ENCODE measurements at places on chromosomes 12 and 14. TPM values are rescaled to one million over a fixed set of nuclear protein-coding genes. Genes with fewer than 3 reads are reported as not detected.

DNA sequence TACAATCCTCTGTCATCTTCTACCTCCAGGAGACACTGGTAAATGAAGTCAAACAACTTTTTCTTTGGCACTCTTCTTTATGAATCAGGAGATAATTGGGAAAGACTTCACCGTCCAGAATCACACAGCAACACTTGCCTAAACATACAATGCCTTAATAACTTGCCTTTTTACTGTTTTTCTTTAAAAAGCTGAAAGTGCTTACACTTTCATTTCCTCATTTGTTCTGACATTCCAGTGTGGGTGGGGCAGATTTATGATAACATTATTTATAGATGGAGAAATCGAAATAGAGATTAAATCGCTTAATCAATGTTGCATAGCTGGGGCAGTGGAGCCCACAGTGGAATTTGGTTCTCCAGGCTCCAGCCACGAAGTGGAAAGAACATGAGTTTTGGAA lies 2.8 kb upstream of the FRS2 start:
- no peak for DNase-seq

- DNase-seq, result no peak
These were observed 5.8 kb downstream of the ANKRD9 start for GRCh38 chr14:102503641-102504327.

GRCh38 chr12:65648461-65648860 lies 175.8 kb upstream of the HMGA2 start:
- no peak for DNase-seq

DNA sequence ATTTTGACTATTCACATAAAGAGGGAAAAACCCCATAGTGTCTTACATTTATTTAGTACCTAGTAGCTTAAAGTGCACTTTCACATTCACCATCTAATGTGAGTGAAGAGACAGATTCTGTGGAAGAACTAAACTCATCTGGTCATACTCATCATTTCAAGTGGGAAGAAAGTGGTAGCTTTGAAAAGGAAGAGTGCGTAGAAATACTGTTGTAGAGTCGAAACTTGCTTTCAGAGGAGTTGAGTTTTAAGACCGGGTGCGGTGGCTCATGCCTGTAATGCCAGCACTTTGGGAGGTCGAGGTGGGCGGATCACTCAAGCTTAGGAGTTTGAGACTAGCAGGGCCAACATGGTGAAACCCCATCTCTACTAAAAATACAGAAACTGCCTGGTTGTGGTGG lies 222.2 kb downstream of the ERC1 start:
- DNase-seq, result no peak

- no peak for DNase-seq
These were observed 376.7 kb downstream of the PDZRN4 start for GRCh38 chr12:41564816-41565215.

GRCh38 chr14:93285044-93285443 lies 47.8 kb downstream of the BTBD7 start:
- DNase-seq, result peak; percentile 42

DNA sequence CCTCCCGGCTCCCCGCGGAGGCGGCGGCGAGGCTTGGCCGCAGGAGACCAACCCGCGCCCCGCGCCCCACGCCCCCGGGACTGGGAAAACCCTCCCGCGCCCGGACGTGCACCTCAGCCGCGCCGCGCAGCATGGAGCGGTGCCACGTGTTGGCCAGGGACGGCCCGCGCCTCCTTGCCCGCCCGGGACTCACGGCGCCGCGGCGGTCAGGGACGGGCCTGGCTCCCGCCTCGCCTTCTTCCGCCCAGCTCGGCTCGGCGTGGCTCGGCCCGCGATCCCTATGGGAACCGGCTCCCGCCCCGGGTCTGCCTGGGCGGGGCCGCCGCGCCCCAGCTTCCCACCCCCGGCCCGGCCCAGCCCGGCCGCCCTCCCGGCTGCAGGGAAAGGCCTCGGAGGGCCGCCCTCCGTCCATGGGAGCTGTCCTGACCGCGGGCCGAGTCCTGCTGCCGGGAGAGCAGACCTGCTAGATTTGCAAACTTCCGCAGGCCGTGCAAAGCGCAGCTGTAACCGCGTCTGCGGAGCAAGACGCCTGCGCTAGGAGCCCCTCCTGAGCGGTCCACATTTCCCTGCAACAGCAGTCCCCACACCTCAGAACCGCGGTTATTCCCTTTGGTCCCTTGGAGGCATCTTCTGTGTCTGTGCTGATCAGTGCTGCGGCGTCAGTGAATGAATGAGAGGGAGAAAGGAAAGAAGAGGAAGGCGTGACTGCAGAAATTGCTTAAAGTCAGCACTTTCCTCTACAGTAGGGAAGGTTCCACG lies at the start of gene CDKL1:
Gene CDKL1, minus strand, starts transcription at position 251 of the 759 bp plus-strand sequence. CDS start 1,013 bp downstream, outside the sequence.
- DNase-seq, result peak; percentile 84

DNA sequence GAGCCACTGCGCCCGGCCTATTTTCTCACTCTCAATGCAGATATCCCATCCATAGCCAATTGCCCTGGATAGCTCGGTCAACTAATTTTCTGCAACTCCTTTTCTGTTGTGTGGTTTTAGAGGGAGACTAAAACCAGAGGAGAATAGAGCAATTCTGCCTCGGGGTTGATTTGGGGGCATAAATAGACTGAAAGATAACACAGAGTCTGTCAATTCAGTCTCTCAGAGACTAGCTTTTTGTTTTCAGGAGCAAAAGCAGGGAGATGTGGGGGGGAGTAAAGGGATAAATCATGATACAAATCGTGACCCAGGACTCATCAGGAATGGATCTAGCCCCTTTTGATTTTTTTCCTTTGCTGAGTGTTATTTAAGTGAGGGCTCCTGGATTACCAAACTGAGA lies 6.5 kb downstream of the COPZ1 start:
- DNase-seq, result no peak

DNA sequence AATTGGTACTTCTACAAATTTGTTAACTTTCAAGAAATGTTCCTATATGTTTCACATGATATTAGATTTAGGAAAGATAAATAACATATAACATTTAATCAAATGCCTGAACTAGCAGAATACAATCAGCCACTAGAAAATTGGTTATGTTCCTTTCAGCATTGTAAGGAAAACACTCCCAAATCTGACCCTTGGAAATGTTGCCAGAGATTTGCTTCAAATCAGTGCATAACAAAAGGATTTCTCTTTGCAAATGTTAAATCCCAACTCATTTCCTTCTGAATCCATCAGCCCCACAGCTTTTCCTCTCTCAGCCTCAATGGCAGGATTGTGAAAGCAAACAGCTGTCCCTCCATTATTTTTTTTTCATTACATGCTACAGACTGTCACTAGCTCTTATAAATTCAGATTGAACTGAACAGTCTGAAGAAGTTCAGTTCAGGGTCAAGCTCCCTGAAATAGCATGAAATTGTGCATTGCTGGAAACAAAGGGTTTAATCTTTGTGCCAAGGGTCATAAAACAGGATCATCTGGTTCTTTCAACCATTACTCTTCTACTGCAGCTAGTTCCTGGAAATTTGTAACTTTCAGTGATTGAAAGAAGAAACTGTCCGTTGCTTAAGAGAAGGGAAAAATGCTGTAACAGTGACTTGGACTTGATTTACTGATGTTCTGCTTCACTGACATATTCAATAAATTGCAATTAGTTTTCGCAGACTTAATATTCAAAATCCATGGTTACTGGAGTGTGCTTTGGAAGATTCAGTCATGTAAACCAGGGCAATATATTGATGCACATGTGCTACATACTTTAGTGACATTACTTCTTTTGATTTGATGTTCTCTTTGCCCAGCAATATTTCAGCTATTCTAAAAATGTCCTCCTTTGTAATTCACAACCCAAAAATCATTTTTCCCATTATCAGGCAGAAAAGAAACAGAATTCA lies 246.4 kb downstream of the RPL10L start:
- peak; percentile 85 for DNase-seq

DNA sequence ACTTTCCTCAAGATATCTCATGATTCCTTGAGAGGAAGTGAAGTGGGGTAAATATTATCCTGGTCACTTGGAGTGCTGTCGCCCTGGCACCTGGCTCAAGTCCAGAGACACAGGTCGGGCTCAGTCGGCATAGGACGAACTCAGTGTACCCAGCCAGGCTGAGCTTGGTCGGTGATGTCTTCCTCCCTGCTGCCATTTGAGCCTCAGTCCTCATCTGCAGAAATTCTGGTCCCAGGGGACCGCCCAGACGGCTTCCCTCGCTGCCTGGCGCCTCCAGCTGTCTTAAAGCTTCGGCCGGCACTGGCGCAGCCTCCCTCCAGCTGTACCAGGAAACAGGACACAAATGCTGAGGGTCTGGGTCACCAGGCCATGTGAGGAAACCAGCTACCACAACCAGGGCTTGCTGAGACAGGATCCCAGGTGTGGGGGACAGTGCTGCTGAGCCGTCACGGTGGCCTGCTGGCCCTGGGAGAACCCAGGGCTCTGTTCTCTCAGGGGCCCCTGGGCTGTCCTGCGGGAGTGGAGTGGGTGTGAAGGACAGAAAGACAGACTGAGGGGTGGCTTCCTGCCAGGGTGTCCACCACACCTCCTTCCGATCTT lies 5.0 kb upstream of the KLC1 start:
- DNase-seq, result peak; percentile 37

- peak; percentile 55 for DNase-seq
These were observed 164.4 kb upstream of the GSC start for GRCh38 chr14:94934276-94934810.

GRCh38 chr14:32044454-32044853 lies 32.6 kb upstream of the ARHGAP5 start:
- DNase-seq, result no peak

GRCh38 chr12:49019443-49020324 lies 1.1 kb upstream of the PRKAG1 start:
- DNase-seq, result peak; percentile 63

DNA sequence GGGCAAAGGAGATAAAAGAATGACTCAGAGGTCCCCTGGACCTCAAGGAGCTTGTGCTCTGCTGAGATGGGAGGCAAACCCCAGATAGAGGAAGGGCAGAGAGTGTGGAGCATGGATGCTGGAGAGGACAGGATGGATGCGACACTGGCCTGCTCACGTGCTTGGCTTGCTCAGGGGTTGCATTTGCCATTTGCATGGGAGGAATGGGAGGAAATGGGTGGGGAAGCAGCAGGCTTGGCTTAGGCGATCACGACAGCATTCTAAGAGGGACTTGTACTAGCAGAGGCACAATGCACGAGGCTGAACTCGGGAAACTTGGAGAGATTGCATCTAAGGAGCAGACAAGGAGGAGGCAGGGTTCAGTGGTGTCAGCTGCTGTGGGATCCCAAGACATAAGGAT lies 19.8 kb downstream of the CD9 start:
- DNase-seq, result peak; percentile 30

DNA sequence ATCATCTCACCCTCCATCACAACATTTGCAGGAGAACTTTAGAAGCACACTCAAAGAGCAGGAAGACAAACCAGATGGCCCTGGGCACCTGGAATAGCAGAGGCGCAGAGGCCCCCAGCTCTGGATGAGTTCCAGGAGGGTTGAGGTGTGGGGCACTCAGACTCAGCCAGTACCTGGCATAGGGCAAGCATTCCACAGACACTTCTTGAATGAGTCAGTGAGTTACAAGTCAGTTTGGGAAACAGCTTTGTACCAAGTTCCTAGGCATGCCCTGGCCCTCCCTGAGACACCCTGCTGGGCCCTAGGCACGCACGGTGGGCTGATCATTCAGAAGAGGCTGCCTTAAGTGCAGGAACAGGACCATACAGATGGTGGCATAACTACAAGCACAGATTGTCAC lies 54.3 kb downstream of the MAP3K9 start:
- DNase-seq, result no peak

- peak; percentile 58 for DNase-seq
These were observed 1.2 kb downstream of the NOVA1 start for GRCh38 chr14:26596543-26597061.

- DNase-seq, result no peak
These were observed 6.1 kb upstream of the TSPAN9 start for GRCh38 chr12:3071107-3071506.

LBHD2 gene
- 0.09 TPM for total RNA-seq

GYS2 gene
- total RNA-seq, result 0.13 TPM

RPS6KL1 gene
- total RNA-seq, result 6.1 TPM

FAM90A1 gene
- 0.09 TPM for total RNA-seq
